ENCODE measurements at places on chromosomes 1 and 21.
A peak's percentile ranks its signal among the peaks of the same experiment; 100 is the strongest.

- DNase-seq = no peak
Measured at GRCh38 chr1:94045465-94046056, 75.4 kb downstream of the ABCA4 start.

GRCh38 chr1:94527447-94528031, 14.0 kb downstream of the F3 start:
- peak; percentile 22 for DNase-seq

DNA sequence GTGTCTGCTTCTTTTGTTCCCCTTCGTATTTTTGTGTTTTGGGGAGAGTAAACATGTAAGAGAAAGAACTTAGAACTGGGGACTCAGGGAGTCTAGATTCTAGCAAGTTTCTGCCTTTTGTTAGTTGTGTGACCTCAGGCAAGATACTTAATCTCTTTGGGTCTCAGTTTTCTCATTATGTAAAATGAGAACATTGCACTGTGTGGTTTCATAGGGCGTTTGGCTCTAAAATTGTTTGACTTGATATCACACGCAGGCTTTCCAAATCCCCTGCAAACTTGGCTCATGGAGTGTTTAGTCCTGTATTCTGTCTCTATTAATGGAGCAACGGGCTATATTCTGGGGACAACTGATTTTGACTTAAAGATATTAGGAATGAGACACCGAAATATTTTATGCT, 57.7 kb downstream of the NTNG1 start:
- peak; percentile 72 for DNase-seq

GRCh38 chr1:225541383-225541782, 111.5 kb downstream of the ENAH start:
- DNase-seq = no peak

DNA sequence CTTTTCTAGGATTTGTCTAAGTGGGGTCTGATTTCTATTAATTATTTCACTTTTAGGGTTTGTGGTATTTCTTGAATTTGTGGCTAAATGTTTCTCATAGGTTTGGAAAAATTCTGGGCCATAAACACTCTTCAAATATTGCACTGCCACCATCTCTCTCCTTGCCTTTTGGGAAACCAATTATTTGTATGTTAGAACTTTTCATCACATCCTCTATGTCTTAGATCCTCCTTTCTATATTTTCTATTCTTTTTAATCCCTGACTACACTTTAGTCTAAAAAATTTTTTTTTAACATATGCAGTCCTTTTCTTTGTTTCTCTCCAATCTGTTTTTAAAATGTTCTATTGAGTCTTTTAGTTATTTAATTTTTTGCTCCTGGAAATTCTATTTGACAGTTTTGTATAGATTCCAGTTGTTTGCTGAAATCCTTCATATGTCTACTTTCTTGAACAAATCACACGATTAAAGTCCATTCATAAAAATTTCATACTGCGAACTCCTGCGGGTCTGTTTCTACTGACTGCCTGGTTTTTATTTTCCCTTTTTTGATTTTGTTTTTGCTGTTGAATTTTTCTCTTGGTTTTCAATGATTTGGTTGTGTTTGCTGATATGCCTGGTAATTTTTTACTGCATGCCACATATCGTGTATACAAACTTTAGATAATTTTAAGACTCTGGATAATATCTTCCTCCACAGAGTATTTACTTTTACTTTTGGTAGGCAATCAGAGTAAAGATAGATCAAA, 143.1 kb downstream of the COQ8A start:
- DNase-seq = no peak

- no peak for DNase-seq
Measured at GRCh38 chr1:116253566-116254382, 119.3 kb upstream of the ATP1A1 start.

- no peak for DNase-seq
Measured at GRCh38 chr1:101242324-101243050, 5.7 kb downstream of the S1PR1 start.

- DNase-seq = no peak
Measured at GRCh38 chr1:162823231-162823630, 32.7 kb downstream of the HSD17B7 start.

All from NCI-H2081 (cell line).